ENCODE measurements at places on chromosomes 1 and 21. TPM values are rescaled to one million over a fixed set of nuclear protein-coding genes. Genes with fewer than 3 reads are reported as not detected.

DNA sequence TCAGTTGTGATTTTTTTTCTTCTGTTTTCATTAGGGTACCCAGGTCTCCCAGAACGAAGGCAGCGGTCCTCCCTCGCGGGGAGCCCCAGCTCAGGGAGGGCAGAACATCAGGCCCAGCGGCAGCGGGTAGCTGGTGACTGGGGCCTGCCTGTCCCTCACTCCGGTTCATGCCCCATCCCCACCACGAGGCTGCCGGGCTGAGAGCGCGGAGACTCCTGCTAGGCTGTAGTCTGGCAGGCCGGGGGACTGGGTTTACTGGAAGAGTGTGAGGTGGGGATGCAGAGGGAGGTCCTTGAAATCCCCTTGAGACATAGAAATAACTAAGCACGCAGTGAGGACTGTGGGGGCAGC is 10.5 kb downstream of the BRINP2 start:
- no peak overlapping the region for H3K27ac ChIP-seq
- peaks cover 9% of the 10 kb centered on the region for H3K4me1 ChIP-seq
- peak overlapping the region; percentile 39 for H3K4me3 ChIP-seq

- no peak overlapping the region for H3K4me3 ChIP-seq
- H3K4me1 ChIP-seq, result peaks cover 40% of the 10 kb centered on the region
- DNase-seq, result no peak
- peaks cover 30% of the 10 kb centered on the region for H3K36me3 ChIP-seq
Measured at GRCh38 chr1:154620751-154621150, 12.8 kb upstream of the ADAR start.

GRCh38 chr1:198246337-198246736 is 89.5 kb downstream of the NEK7 start:
- no peak for DNase-seq
- no peak overlapping the region for H3K27ac ChIP-seq
- peaks cover 15% of the 10 kb centered on the region for H3K4me1 ChIP-seq

DNA sequence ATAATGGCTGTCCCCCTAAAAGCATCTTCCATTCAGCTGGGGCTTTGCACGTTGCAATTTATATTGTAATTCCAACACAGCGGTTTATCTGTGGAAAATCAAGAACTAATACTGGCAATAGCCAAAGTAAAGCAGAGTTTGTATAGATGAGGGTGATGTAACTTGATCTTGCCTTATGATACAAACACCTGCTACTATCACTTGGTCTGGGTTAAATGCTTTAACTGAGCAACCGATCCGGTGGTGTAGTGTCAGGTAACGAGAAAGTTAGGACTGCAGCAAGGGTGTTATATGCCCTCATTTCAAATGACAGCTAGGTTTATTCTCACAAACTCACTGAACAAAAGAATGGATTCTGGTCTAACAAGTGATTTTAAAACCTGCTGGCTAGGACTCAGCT is 47.3 kb upstream of the PLPPR4 start:
- DNase-seq, result no peak
- H3K4me1 ChIP-seq, result no peaks in the 10 kb centered on the region
- H3K27me3 ChIP-seq, result peaks cover 2% of the 10 kb centered on the region

The C1QTNF12 gene
- total RNA-seq, result 2.8 TPM

GRCh38 chr1:30820299-30820698 is 62.7 kb upstream of the LAPTM5 start:
- no peak overlapping the region for H3K4me3 ChIP-seq
- H3K4me1 ChIP-seq, result peaks cover 10% of the 10 kb centered on the region
- no peak overlapping the region for H3K27ac ChIP-seq
- DNase-seq, result no peak
- peaks cover 59% of the 10 kb centered on the region for H3K27me3 ChIP-seq

- no peak for DNase-seq
- H3K36me3 ChIP-seq, result peaks cover 41% of the 10 kb centered on the region
- peaks cover 23% of the 10 kb centered on the region for H3K4me1 ChIP-seq
- H3K4me3 ChIP-seq, result no peak overlapping the region
Measured at GRCh38 chr1:36352910-36353878, 29.7 kb upstream of the EVA1B start.

DNA sequence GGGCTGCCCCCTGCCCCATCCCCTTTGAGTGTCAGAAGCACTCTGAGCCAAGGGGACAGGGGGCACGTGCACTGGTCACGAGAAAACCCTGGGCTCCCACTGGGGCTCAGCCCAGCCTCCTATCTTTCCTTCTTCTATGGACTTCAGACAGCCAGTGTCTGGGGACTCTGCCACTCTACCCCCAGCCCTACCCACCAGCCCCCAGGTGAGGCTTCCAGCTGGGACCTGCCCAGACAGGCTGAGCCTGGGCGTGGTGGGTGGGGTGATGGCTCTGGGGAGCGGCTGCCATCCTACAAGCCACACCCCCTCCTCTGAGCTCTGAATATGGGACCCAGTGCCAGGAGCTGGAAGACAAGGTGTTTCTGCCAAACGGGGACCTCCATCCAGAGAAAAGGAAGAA is 8.0 kb upstream of the SFN start:
- H3K27ac ChIP-seq, result no peak overlapping the region
- H3K4me1 ChIP-seq, result peaks cover 1% of the 10 kb centered on the region
- peaks cover 53% of the 10 kb centered on the region for H3K36me3 ChIP-seq
- no peak overlapping the region for H3K4me3 ChIP-seq

DNA sequence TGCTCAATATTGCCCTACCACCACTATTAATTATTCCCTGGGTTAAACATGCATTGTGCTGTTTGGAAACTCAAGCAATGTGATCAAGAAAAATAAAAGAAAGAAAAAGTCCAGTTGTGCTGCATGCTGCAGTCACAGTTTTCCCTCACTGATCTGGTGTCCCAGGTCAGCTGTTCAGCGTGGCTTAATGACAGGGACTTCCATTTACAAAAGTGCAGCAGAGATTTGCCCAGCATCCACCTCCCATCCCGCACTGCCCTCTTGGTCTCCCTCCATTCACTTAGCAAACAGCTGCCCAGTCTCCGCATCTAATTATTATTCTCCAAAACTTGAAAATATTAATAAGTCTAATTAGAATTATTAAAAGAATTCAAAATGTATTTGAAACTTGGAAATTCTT is 2.0 kb upstream of the OR2T4 start:
- DNase-seq, result no peak
- no peaks in the 10 kb centered on the region for H3K36me3 ChIP-seq
- H3K4me1 ChIP-seq, result no peaks in the 10 kb centered on the region
- no peak overlapping the region for H3K4me3 ChIP-seq
- no peak overlapping the region for H3K27ac ChIP-seq
- no peaks in the 10 kb centered on the region for H3K27me3 ChIP-seq

DNA sequence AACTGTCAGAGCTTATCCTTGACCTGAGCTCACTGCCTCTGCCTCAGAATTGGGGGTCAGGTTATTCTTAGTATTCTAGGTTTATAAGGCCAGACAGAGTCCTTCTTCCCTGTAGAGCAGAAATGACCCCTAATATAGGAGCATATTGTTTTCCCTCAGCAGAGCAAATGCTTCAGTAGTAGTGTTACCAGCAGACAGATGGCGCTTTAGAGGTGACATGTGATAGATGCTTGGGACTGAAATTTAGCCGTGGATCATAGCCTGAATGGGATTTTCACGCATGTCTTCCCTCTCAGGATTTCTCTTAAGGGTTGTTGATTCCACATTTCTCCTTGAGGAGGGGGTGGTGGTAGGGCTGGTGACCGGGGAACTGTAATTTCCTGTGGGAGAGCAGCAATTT is 24.5 kb downstream of the ADARB1 start:
- H3K36me3 ChIP-seq, result no peaks in the 10 kb centered on the region
- no peak for DNase-seq
- no peaks in the 10 kb centered on the region for H3K27me3 ChIP-seq
- H3K4me3 ChIP-seq, result no peak overlapping the region
- H3K27ac ChIP-seq, result no peak overlapping the region

DNA sequence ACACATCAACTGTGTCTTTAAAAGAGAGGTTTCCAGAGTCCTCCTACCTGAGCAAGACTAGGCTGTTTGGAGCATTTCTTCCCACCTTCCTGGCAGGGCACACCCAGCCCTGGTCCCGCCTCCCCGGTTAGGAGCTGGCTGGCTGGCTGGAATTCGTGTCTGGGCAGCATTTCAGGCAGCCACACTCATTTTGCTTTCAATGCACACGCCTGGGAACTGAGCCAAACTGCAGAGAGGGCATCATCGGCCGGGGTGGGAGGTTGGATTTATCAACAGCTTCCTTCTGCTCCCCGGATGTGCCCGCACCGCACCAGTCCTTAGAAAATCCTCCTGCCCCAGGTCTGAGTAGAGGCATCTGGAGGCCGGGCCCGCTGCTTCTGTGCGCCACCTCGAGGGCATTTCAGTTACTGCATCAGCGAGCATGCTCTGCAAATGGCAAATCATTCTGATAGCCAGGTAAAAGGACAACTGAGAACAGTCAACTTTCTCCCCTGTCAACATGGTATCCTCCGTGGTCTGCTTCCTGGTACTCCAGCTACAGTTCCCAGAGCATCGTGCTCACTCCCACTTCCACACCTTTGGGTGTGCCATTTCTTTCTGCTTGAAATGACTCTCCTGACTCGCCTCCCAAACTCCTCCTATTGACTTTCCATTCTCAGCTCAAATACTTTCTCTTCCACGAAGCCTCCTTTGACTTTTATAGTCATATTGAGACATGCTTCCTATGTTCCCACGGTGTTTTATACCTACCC is 20.6 kb downstream of the TCEA3 start:
- H3K27ac ChIP-seq, result no peak overlapping the region
- no peaks in the 10 kb centered on the region for H3K27me3 ChIP-seq
- peaks cover 7% of the 10 kb centered on the region for H3K4me1 ChIP-seq

- H3K4me3 ChIP-seq, result no peak overlapping the region
- peaks cover 8% of the 10 kb centered on the region for H3K4me1 ChIP-seq
- H3K36me3 ChIP-seq, result no peaks in the 10 kb centered on the region
Measured at GRCh38 chr1:84272401-84272800, 29.1 kb upstream of the SAMD13 start.

DNA sequence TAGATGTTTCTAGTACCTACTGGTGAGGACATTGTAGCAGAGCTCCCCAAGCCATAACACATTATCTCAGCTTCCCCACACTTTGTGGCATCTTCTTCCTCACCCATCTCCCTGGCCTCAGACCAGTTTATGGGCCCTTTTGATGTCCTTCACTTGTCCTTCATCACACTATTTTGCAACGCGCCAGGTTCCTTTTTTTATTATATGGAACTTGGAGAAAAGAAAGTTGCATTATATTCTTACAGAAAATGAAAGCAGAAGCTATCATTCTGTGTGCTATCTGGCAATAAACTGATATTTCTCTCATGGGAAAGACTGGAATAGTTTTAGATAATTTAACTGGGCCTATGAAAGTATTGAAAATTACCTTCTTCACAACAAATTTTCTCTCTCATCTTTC is 196.9 kb upstream of the ETV3 start:
- no peak for DNase-seq
- H3K36me3 ChIP-seq, result no peaks in the 10 kb centered on the region
- no peak overlapping the region for H3K4me3 ChIP-seq
- H3K27ac ChIP-seq, result no peak overlapping the region
- no peaks in the 10 kb centered on the region for H3K4me1 ChIP-seq
- peaks cover 19% of the 10 kb centered on the region for H3K27me3 ChIP-seq

DNA sequence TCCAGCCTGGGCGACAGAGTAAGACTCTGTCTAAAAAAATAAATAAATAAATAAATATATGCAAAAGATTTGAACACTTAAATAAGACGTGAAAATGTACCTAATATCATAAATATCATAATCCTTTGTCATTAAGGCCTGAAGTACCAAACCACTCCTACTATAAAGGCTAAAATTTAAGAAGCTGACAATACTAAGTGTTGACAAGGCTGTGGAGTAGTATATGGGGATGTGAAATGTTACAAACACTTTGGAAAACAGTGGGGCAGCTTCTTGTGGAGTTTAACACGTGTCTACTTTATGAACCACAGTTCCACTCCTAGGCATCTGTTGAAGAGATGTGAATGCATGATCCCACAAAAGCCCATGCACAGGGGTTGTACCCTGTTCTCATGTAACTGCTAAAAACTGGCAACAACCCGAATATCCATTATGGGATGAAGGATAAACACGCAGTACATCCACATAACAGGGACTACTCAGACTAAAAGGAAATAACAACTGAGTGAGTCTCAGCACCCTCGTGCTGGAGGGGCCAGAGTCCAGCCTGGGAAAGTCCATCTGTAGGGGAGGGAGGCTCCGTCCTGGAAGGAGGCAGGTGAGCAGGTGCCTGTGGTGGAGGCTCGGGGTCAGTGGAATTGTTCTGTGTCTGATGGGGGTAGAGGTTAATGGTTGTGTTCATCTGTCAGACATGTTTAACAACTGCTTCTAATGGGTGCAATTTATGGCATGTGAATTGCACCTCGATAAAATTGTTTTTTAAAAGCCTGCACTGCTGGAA is 6.7 kb upstream of the SLC19A1 start:
- H3K4me1 ChIP-seq, result peaks cover 31% of the 10 kb centered on the region
- no peak for DNase-seq
- no peaks in the 10 kb centered on the region for H3K36me3 ChIP-seq
- peak overlapping the region; percentile 92 for H3K27ac ChIP-seq
- H3K4me3 ChIP-seq, result peak overlapping the region; percentile 77
- no peaks in the 10 kb centered on the region for H3K27me3 ChIP-seq

- DNase-seq, result no peak
- no peaks in the 10 kb centered on the region for H3K27me3 ChIP-seq
- no peaks in the 10 kb centered on the region for H3K36me3 ChIP-seq
- H3K27ac ChIP-seq, result no peak overlapping the region
Measured at GRCh38 chr1:96558635-96559034, 162.9 kb upstream of the PTBP2 start.

The HPDL gene
- 39.8 TPM for total RNA-seq

DNA sequence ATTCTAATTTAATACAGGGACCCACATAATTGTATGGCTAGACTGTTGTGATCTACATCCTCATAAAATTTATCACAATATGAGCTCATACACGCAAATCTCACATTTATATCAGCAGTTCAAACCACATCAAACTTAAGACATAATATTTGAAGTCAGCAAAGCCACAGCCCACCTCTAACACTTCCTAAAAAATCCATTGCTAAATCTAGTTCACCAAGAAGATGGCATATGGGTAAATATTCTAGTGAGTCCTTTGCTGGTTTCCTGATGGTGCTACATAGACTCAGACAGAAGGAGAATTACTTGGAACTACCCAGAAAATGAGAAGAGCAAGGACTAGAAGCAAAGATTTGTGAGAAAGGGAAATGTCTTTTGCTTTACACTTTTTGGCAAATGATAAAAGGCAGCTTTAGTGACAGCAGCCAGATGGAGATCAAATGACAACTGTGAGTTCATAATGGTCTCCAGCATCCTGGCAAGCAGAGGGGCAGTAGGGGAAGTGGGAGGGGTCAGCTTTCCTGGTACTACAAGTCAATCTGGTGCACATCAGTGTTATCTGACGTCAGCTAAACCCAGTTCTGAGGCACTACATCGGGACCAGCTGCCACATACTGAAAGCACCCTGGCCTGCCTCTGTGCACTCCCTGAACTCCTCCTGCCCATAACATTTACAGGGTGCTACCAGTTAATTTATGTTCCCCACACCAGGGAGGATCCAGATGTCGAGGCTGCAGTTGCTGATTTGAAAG is 10.6 kb upstream of the GADD45A start:
- peak overlapping the region; percentile 61 for H3K4me3 ChIP-seq
- peaks cover 22% of the 10 kb centered on the region for H3K4me1 ChIP-seq
- H3K27me3 ChIP-seq, result peaks cover 34% of the 10 kb centered on the region
- H3K36me3 ChIP-seq, result no peaks in the 10 kb centered on the region

- peaks cover 16% of the 10 kb centered on the region for H3K36me3 ChIP-seq
- H3K4me1 ChIP-seq, result peaks cover 59% of the 10 kb centered on the region
- H3K27me3 ChIP-seq, result no peaks in the 10 kb centered on the region
- DNase-seq, result peak; percentile 75
Measured at GRCh38 chr1:207752456-207752998, 673 bp downstream of the CD46 start.

The MYBPH gene
- not detected for total RNA-seq

Data from activated CD4-positive, alpha-beta T cell treated with anti-CD3 and anti-CD28 coated beads, Interleukin-2, amount 10 ng/mL, durations not matched to agents 24 days and 14 days (primary cell).